ENCODE measurements at places on chromosomes 4 and X.

GRCh38 chr4:31107362-31107761, 387.2 kb downstream of the PCDH7 start:
- DNase-seq, result no peak

- DNase-seq, result no peak
These were observed 11.8 kb downstream of the CASP6 start for GRCh38 chr4:109691411-109691920.

- DNase-seq, result no peak
These were observed 83.6 kb upstream of the PGRMC2 start for GRCh38 chr4:128371001-128371777.

- DNase-seq, result no peak
These were observed 21.2 kb upstream of the SMIM20 start for GRCh38 chr4:25892796-25893195.

GRCh38 chr4:26524011-26524410, 33.7 kb upstream of the CCKAR start:
- no peak for DNase-seq

DNA sequence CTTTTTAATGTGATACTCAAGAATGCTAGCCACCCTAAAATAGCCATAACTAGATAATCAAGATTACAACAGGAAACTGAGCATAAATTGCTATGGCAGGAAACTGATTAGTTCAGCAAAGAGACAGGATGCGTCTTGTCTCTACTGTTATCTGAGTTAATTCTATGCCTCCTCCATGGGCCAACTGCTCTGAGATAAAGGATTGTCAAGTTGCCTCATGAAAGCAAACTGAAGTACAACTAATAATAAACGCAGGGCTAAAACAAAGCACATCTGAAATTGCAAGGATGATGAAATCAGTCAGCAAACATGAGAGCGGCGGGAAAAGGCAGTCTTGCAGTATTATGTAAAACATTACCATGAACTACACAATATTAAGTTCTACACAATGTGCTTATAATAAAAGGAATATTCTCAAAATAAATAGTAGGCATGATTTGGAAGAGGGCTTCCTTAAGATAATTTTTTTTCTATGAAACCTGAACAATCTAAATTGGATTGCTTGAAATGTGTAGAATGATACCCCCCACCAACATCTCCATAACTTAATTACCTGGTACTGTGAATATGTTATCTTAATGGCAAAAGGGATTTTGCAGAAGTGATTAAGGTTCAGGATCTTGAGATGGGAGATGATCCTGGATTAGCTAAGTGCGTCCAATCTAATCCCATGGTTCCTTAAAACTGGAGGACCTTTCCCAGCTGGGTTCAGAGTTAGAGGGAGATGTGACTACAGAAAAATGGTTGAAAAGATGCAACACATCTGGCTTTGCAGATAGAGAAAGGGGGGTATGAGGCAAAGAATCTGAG, 65.9 kb downstream of the ANTXR2 start:
- no peak for DNase-seq

DNA sequence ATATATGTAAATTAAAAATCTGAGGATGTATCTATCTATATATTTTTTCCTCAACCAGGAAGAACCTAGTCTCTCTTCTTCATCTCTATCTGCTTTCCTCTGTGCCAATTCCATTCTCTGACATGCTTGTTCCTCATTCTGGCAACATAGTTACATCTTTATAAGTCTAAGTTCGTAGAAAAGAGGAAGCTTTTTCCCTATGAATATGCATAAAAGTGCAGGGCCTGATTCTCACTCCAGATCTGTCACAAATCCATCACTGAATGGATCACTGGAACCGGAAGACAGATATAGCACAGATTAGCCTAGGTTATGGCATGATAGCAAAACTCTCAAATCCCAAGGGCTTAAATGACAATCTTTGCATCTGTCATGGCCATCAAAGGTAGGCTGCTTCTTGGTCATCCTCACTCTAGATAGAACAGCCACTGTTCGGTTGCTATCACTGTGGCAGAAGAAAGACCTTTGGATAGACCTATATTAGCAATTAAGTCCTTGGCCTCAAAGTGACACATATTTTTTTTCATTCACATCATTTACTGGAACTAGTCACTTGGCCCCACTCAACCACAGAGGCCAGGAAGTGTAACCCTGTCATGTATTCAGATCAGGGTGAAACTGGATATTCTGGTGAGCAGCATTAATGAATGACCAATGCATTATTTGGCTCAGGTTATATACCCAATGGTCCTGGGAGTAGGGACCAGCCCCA, 22.2 kb downstream of the DTHD1 start:
- no peak for DNase-seq

DNA sequence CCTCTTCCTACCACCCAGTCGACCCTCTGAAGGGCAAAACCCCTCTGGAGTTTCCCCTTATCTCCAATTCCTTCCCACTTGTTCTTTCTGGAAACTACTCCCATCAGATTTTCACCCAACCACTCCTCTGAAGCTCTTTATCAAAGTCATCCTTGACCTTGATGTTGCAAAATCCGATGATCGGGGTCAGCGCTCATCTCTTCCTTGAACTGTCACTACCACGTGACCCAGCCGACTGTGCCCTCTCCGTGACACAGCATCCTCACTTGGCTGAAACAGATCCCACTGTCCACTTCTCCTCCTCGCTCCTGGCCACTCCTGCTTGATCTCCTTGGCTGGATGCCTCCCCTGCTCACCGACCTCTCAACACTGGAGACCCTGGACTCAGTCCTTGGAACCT, 1.1 kb downstream of the CFAP99 start:
- DNase-seq, result no peak

DNA sequence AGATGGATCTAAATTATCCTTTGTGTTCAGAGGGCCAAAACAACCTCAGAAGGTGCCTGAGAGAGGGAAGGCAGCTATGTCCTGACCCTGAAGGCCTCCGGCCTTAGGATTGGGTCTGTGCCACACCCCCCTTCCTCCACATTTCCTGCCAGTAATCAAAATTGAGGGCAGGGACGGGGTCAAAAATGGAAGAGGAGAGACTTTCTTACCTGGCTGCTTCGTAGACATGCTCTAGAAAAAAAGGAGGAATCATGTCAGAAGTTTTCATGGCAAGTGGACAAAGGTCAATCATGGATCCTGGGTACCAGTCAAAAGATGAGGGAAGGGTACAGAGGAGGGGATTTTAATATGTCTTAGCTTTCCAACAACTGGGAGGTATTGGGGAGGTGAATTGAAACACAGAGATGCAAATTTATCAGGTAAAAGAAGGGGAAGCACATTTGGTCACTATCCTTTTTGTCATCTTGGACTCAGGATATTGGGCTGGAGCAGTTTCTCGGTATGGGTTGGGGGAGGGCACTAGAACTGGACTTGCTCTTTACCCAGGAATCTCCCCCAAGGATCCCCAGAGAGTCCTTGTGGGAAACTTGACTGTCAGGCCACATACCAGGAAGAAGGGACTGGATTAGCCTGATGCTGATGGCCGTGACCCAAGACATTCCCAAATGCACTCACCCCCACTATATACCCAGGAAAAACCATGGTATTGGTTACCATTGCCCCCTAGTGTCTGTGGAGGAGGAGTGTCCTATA, 17.1 kb downstream of the VSIG4 start:
- DNase-seq, result no peak

GRCh38 chr4:56186808-56187523, 200.3 kb downstream of the AASDH start:
- no peak for DNase-seq

GRCh38 chrX:68332201-68332731, 101.0 kb downstream of the OPHN1 start:
- DNase-seq, result no peak

GRCh38 chrX:10166248-10166716, 9.5 kb downstream of the CLCN4 start:
- no peak for DNase-seq

DNA sequence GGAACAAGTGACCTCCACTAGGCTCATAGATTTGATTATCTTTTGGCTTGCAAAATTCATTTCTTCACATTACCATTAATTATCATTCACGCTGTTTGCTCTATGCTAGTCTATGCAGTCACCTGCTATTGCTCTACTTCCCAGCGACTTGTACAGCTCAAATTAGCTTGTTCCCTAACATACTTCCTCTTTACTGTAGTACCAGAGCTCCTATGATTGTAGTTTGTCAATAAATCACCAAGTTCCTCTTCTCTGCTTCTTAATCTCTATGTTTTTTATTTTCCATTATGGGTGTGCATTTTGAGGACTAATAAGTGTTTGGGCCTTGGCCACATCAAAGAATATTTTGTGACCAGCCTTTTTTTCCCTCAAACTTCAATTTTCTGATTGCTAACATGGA, 6.2 kb upstream of the GSPT2 start:
- no peak for DNase-seq

Measured in activated naive CD4-positive, alpha-beta T cell (primary cell).